NCI-H1105 (cell line): ENCODE measurements at places on chromosomes 2 and 18.

- DNase-seq = no peak
These were observed 25.1 kb downstream of the C18orf54 start for GRCh38 chr18:54382733-54383252.

DNA sequence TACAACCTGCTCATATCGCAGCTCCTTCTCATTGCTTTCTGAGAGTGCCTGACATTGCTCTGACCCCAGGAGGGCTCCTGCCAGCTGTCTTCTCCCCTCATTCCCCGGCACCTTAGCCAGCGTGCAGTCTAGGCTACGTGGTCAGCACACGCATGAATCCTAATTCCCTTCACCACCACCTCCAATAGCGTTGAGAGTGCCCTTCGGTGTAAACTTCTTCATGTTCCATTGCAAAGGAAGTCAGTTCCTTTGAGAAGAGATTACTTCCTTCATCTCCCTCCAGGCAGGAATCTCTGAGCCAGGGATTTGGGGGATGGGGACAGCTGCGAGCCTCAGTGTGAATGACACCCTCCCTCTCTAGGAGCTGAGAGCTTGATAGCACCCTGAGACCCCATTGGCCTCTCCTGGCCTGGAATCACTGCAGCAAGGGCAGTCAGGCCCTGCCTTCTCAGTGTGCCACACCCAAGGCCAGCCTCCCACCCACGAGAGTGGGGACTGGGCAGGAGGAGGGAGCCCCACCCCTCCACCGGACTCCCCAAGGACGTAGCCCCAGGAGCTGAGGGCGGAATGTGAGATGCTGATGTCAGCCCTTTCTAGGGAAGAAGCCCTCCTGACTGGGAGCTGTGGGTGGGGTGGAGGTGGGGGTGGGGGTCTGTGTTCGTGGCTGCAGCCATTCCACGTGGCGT lies 53.4 kb downstream of the SLC66A2 start:
- DNase-seq = no peak

GRCh38 chr2:10915731-10916276 lies 4.1 kb downstream of the KCNF1 start:
- no peak for DNase-seq

- DNase-seq = no peak
These were observed 17.8 kb downstream of the ERFE start for GRCh38 chr2:238176613-238177012.

GRCh38 chr2:230318190-230319121 lies 8.5 kb upstream of the SP140L start:
- no peak for DNase-seq

DNA sequence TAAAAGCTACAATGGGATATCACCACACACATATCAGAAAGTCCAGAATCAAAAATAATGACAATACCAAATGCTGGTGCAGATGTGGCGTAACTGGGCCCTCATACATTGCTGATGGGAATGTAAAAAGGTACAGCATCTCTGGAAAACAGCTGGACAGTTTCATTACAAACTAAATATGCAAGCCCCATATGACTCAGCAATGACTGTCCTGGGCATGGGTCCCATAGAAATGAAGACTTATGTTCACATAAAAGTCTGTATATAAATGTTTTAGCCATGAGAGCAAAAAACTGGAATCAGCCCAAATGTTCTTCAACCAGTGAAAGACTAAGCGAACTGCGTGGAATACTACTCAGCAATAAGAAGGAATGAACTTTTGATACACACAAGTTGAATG lies 56.7 kb downstream of the ALPK2 start:
- DNase-seq = no peak

DNA sequence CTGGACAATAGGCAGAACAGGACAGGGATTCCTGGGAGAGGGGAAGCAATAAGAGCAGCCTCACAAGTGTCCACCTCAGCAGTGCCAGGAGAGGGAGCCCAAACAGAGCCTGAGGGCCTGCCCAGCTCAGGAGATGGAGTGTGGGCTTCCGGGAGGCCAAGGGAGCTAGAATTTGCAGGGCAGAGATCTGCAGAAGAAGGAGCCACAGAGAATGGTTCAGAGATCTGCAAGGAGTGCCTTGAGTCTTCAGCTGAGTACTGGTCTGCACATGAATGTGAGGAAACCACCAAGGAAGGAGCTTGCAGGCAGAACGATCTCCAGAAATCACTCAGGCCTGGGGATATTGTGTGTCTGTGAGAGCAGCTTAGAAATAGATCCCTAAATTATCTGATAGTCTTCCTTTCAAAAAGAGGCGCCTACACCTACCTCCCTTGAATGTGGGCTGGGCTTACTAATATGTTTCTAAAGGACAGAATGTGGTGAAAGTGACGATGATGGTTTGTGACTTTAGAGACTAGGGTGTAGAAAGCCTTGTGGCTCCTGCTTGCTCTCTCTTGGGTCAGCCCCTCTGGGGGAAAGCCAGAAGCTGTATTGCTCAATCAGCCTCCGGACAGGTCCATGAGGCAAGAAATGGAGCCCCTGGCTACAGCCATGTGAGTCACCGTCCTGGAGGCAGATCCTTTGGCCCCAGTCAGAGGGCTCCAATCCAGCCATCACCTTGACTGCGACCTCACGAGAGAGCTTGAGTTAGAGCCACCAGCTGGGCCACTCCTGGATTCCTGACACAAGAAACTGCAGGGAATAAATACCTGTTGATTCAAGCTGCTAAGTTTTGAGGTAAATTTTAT lies 7.6 kb upstream of the LPIN1 start:
- DNase-seq = no peak

GRCh38 chr18:49613141-49613640 lies 51.3 kb downstream of the LIPG start:
- peak; percentile 36 for DNase-seq

DNA sequence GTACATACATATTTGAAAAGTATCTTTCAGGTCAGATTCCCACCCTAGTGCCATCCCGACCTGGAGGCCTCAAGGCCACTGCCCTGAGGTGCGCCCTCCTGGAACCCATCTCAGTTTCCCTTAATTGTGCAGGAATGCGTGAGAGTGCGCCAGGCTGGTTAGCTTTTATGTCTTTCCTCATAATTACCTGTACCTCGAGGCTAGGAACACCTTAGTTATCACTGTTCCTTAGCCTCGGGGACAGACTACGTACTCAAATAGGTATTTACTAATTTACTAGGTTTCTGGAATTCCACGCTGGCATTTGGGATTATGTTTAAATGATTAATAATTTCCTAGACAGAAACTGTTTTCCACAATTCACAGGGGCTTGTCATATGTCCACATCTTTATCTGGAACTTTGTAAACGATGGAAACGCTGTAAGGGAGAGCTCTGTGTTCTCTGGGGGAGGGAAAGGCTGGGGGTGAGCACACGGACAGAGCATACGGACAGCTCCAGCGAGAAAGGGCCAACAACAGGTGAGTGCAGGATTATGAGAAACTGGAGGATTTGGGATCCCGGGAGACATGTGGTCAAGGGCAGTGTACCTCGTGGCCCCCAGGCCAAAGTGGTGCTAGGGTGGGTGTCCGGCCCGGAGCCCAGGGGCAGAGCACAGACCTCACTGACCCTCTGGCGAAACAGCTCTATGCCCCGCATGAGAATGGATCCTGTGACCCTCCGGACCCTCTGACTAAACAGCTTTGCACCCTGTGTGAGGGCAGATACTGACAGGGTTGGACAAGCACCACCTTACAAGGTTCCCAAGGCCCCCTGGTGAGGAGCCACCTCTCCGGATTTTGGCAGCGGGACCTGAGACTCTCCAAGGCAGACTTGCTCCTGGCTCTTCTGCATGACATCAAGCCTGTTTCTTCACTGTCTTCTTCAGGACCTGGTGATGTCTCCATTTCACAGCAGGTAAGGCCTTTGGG lies 102.0 kb upstream of the PXDN start:
- DNase-seq = no peak

DNA sequence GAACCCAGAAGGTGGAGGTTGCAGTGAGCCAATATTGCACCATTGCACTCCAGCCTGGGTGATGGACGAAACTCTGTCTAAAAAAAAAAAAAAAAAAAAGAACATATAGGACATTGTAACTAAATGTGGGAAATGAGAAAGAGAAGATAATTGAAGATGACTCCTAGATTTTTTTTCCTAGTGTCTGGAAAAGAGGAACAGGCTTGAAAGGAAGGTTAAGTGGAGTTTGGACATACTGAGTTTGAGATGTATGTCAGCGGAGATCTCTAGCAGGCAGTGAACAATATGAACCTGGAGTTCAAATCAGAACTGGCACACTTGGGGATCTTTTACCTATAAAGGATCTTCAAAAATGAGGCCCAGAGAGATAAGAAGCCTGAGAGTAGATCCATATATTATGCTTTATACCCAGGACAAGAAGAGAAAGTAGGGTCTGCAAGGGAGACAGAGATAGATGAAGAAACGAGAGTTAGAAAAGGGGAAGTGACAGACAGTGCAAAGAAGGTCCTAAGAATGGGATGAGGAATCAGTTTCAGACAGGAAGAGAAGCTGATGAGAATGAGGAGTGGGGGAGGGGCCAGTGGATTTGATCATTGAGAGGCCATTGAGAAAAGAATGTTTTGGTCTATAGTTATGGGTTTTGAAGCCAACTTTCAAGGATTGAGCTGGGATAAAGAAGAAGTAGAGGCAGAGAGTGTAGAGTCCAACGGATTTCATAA lies 46.9 kb upstream of the CD28 start:
- no peak for DNase-seq

GRCh38 chr2:176321916-176322315 lies 52.7 kb downstream of the MTX2 start:
- no peak for DNase-seq

DNA sequence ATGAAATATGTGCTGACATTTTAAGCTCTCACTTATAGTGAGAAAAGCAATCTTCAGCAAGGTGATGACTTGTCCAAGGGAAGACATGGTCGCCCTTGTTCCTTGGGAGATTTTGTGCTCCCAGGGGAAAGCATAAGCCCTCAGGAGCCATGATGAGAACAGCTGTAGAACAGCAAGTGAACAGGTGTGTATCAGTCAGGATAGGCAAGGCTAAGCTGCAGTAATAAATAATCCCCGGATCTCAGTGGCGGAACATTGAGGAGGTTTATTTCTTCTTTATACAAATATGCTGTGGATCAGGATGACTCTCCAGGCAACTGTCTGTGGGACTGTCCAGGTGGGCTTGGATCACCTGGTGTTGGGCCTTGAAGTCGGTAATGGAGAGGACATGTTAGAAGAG lies 103.1 kb downstream of the MSH2 start:
- DNase-seq = no peak

GRCh38 chr2:168490015-168490874 lies 34.2 kb downstream of the CERS6 start:
- no peak for DNase-seq

GRCh38 chr18:42477267-42477666 lies 522.2 kb downstream of the PIK3C3 start:
- no peak for DNase-seq

- peak; percentile 31 for DNase-seq
These were observed 213.4 kb downstream of the HNMT start for GRCh38 chr2:138177693-138178092.

DNA sequence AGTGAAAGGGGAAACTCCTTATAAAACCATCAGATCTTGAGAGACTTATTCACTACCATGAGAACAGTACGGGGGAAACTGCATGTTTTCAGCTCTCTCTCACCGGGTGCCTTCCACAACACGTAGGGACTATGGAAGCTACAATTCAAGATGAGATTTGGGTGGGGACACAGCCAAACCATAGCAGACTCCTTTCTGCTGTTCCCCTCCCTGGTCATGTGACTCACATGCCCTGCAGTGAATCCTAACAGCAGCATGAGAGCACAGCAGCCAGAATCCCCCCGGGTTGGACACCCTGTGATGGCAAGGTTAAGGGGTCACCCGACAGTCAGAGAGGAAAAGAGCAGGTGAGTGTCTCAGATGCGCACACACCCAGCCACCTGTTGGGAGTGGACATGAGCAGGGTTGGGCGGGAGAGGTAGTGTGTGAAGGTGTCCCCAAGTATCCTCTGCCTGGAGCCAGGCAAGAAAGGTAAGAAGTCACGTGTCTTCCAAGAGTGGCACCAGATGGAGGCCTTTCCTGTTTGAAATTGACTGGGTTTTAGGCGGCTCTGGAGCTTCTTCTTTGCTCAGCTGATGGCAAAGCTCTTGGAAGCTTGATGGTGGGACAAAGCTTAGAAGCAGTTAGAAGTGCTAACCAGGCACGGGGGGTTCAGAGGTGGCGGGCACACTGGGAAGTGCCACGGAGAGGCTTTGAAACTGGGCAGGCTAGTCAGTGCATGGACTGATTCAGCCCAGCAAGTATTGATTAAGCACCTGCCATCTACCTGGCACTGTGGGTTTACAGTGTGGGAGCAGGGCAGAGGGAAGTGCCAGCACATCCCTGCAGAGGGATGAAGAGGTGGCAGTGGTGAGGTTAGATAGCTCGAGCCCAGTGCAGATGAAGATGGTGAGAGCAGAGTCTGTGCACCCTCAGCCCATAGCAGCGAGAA lies 68.7 kb downstream of the RHOB start:
- DNase-seq = no peak

DNA sequence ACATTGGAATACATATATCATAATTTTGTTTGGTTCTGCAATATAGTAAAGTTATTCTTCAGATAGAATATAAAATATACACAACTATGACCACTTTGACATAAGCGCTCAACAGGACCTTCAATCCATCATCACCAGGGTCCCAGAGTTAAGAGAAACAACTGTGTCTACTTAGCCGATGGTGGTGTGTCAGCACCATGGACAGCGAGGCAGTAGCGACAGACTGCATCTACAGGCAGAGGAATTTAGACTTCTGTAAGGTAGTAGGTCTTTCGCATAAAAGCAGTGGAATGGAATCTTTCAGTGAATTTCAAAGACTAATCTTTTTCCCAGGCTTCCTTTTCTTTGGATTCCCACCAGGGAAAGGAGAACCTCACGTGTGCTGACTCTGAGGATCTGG lies 20.5 kb upstream of the LRPPRC start:
- no peak for DNase-seq

GRCh38 chr2:33131111-33131510 lies 184.4 kb downstream of the LTBP1 start:
- no peak for DNase-seq

DNA sequence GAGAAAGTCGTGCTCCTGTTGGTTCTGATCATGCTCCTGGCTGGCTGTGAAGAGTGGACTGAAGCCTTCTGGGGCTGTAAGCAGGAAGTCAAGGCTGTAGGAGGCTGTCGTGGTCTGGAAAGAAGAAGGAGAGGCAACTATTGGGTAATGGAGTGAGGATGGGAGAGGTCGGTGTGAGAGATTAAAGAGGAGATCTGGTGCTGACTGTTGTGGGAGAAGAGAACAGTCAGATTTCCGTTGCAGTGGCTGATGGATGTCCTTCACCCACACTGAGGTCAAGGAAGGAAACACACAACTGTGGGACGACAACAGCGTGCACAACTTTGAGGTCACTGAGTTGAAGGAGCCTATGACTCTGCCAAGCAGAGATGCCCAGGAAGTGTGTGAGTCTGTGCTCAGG lies 2.8 kb upstream of the PSMD1 start:
- no peak for DNase-seq

GRCh38 chr2:237720444-237720843 lies 78.1 kb upstream of the RBM44 start:
- DNase-seq = no peak
